T-helper 17 cell (primary cell): ENCODE measurements at places on chromosomes 12 and 14. TPM values are rescaled to one million over a fixed set of nuclear protein-coding genes. Genes with fewer than 3 reads are reported as not detected.

DNA sequence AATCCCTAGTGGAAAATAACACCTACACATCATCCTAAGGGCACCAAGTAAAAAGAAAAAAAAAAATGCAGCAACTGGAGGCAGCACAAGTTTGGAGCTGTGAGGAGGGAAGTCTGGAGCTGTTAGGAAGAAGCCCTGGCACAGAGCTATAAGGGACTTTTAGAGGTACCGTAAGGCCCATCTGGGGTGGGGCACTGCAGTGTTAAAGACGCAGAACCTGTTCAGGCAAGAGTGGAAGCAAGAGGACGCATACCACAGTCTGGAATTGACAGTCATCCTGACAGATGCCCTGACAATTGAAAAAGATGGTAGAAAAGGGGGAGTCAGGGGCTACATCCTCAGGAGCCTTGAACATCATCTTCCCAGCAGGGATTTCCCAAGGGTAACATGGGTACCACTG lies 195.9 kb upstream of the PLEKHG7 start:
- DNase-seq = no peak

GRCh38 chr12:105444653-105445102 lies 114.2 kb downstream of the C12orf75 start:
- no peak for DNase-seq

SLC6A15 gene
- total RNA-seq = 0.07 TPM

RNASE4 gene
- 0.63 TPM for total RNA-seq

RNU4-1 gene
- 2,286 TPM for total RNA-seq

KIF26A gene
- total RNA-seq = 3.9 TPM

SLC17A8 gene
- total RNA-seq = not detected

CEP128 gene
- total RNA-seq = 25.1 TPM

VTI1B gene
- total RNA-seq = 41.2 TPM
